ENCODE measurements at places on chromosomes 4 and X.

DNA sequence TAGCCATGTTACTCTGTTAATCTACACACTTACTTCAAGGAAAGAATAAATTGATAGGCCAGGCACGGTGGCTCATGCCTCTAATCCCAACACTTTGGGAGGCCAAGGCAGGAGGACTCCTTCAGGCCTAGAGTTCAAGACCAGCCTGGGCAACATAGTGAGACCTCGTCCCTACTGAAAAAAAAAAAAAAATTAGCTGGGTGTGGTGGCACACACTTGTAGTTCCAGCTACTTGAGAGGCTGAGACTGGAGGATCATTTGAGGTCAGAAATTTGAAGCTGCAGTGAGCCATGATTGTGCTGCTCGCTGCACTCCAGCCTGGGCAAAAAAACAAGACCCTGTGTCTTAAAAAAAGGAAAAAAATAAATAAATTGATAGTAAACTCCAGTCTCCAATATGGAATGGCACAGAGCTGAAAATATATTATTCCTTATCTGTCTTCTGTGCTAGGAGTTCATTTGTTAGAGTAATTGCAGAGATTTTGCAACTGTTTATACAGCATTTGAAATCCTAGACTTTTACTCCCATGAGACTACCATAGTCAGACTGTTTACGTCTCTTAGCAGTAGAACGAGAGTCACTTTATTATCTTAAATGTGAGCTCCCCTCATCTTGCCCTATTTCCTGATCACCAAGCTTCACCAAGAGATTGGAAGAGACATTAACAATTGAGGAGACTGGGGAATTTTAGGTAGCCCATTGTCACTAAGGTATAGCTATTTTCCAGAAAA, 18.8 kb upstream of the TMEM131L start:
- no peak for DNase-seq

GRCh38 chr4:47538111-47538824, 53.2 kb downstream of the ATP10D start:
- no peak for DNase-seq

GRCh38 chr4:184763150-184763780, 29.4 kb upstream of the CENPU start:
- DNase-seq = no peak

DNA sequence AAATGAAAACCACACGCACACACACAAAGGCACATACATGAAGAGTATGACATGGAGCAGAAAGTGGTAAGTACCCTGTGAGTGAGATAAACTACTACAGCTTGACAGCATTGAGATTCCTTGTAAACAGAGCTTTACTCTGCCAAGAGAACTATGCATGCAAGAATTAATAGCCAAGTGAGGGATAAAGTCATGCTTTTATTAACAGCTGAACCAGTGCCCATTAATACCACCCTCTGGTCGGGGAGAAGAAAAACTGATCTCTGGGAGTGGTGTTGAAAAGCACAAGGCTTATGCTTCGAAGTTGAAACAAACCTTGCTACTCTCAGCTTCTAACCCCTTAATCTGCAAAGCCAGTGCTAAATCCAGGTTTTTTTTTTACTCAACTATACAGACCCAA, 95.9 kb upstream of the C1QTNF7 start:
- no peak for DNase-seq

DNA sequence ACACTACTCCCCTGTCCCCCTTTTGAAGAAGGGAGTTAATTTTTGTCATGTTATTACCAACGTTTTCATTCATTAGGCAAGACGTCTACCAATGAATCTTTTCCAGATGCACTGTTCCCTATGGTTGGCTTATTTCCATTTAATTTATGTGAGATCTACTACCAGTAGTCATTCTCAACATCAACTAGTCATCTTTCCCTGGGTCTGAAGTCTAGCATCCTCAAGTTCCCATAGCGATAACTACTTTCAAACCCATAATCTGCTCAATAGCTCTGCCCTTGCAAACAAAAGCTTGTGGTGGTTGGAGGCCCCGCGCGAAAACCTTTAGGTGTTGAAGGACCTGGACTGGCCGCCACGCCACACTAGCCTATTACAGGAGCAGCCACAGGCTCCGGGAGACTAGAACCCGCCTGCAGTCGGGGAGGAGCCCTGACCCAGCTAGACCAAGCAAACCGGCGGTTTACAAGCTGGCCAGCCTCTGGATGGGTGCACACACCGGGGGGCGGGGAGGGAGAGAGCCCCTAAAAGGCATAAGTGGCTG, 746 bp downstream of the PPAT start:
- DNase-seq = peak; percentile 5
